ENCODE measurements at places on chromosomes 2 and 18.

DNA sequence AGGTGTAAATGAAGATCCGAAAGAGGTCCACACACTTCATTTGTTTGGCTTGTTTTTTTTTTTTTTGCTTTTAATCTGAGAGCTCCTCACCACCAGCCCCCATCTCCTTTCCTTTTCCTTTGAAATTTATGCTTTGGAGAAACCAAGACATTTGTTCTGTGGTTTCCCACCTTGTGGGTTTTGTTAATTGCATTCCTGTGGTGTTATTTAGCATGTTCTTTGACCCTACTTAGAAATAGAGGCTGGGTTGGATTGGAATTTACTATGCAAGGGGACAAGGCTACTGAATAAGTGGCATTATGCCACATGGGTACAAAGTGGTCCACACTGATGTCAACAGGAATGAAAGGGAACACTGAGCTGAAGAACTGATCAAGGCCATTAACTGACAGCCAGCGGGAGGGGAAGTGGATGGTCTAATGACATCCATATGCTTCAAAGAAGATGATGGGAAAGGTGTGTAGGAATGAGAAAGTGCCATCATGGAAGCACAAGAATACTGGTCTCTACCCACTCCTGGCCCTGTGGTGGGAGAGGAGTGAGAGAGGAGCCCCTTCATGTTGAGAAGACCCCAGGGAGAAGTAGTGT lies 8.9 kb downstream of the CCL20 start:
- no peak for DNase-seq

- no peak for DNase-seq
Observed at GRCh38 chr2:225797394-225797793, 397.9 kb downstream of the NYAP2 start.

- no peak for DNase-seq
Observed at GRCh38 chr2:143229952-143230351, 100.7 kb downstream of the ARHGAP15 start.

GRCh38 chr18:57806978-57807285 lies 3.8 kb upstream of the ATP8B1 start:
- no peak for DNase-seq

GRCh38 chr2:29650631-29651097 lies 270.7 kb downstream of the ALK start:
- DNase-seq = no peak

GRCh38 chr18:57220930-57221483 lies 74.1 kb downstream of the BOD1L2 start:
- no peak for DNase-seq

GRCh38 chr2:16288371-16289112 lies 348.2 kb downstream of the MYCN start:
- DNase-seq = no peak

DNA sequence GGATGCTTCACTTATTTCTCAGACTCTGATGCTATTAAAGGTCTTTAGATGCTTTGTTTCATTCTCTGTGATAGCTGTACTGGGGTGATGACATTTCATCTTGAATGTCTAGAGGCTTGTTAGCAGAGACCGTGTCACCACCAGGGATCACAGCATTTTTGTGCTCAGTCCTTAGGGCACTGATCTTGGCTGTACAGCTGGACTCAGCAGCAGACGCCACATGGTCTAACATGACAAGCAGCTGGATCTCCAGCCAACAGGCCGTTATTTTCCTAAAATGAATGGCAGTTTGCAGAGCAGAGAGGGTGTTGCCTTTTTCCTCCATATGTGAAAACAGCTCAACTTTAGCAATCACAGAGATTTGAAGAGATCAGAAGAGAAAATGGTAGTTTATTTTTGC lies 491.8 kb downstream of the CDH2 start:
- DNase-seq = no peak

DNA sequence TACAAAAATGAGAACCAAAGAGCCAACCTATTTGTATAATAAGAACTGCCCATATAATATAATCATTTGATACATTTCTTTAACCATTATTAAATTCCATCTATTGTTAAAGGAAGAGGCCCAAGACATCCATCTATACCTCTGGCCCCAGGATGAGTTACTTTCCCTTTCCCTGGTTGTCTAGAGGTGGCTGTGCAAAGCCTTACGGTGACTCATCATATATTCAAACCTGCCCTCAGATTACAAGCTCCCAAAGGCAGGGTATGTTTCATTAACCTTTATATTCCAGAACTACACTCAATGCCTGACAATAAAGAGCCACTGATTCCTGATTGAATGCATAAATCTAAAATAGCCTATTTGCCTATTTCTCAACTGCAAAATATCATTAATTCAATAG lies 105.8 kb upstream of the PID1 start:
- no peak for DNase-seq

GRCh38 chr18:13562494-13563029 lies 163.8 kb downstream of the FAM210A start:
- DNase-seq = peak; percentile 59

- DNase-seq = no peak
Observed at GRCh38 chr2:184683911-184684310, 85.6 kb downstream of the ZNF804A start.
